ENCODE measurements at places on chromosomes 2 and 18.

DNA sequence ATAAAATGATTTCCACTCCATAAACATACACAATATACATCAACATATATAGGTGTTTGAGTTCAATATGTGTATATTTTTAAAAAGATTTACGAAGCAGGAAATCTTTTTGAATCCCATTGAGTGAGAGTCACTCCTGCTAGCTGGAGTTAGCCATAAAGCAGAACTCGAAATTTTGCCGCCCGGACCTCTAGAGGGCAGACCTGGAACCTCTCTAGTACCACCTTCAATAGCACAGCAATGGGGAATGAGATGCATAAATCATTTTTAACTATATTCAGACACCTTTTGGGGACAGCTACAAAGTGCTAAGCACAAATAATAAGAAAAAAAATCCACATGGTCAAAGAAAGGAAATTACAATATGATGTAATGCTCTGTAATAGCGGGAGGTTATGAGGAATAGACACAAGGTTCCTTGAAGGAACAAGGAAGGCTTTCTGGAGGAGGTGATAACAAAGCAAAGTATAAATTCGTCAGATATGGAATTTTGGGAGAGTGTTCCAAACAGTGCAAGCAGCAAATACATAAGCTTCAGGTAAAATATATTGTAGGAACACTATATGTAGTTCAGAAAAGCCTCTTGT is 533.4 kb downstream of the ERBB4 start:
- no peak for DNase-seq

- DNase-seq: no peak
These were observed 14.8 kb downstream of the WDFY1 start for GRCh38 chr2:223930103-223930976.

- no peak for DNase-seq
These were observed 212.3 kb downstream of the BCL2 start for GRCh38 chr18:63107171-63107845.

GRCh38 chr2:146317959-146318358 is 1526.9 kb upstream of the ACVR2A start:
- peak; percentile 40 for DNase-seq

DNA sequence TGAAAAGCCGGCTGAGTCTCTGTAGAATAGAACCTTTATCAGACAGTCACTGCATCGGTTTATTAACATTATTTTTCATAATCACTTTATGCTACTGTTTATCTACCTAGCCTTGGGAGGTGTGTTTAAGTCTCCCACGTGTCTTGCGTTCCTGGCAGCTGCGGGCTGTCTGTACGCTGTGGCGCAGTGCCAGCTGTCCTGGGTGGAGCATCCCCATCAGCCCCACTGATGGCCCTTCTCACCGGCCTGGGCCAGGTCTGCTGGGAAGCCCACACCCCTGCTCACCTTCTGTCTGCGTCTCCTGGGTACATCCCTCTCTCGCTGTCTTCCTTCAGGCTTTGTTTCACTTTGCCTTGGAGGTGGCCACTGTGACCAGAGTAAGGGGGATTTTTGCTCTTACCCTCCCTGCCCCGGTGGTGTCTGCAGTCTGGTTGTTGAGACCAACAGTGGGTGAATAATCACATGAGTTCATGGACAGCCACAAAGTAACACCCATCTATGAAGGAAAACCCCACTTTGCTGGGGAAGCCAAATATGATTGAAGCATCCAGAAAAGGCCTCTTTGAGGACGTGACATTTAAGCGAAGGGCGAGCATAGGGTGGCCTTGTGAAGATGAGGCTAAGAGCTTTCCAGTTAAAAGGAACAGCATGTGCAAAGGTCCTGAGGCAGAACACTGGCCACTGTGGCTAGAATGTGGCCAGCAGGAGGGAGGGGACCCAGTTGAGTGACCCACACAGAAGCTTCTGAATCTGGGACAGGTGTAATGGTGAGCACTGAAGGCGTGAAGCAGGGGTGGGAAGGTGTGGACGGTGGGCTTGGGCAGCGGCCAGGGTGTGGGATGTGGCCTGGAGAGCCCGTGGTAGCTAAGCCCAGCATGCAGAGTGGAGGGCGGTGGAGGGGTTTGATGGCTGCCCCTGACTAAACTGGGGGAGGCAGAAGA is 41.7 kb downstream of the RAMP1 start:
- no peak for DNase-seq

GRCh38 chr2:29164091-29164846 is 49.1 kb downstream of the CLIP4 start:
- no peak for DNase-seq

GRCh38 chr2:240170883-240171282 is 30.4 kb upstream of the OTOS start:
- no peak for DNase-seq

DNA sequence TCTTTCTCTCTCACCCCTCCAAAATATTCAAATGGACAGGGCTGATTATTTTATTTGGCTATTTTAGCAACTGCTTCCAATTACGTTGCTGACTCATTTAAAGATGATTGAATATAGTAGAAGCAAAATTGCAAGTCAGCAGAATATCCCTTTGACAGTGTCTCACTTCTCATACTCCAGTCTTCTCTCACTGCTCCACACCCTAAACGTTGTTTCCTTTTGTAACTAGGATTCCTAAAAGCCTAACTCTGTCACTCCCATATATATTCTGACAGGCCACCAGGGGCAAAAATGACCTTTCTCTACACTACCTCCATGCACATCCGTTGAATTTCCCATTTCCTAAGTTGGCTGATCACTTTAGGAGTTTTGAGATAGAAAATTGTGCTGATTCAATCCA is 351.1 kb downstream of the RND3 start:
- DNase-seq: no peak

- DNase-seq: peak; percentile 82
These were observed 5.0 kb upstream of the SERPINB2 start for GRCh38 chr18:63882333-63883141.

- no peak for DNase-seq
These were observed 446.4 kb upstream of the RAB12 start for GRCh38 chr18:8162802-8163201.

DNA sequence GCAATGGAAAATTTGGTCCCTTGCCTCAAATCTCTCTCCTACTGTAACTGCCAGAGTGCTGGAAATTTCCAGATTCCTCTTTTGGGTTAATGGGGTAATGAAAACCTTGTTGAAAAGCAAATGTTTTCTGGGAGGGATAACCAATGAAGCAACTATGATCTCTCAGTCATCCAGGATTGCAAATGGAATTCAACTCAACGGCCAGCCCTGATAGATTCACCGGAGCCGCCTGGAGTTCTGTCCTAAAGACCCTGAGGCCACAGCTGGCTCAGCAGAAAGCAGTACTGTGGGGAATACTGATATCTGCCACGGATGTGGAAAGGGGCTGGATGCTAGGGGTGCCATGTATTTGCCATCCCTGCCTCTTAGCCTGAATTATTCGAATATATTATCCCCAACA is 167.8 kb downstream of the NRP2 start:
- no peak for DNase-seq

GRCh38 chr18:55287149-55287806 is 300.7 kb downstream of the TCF4 start:
- no peak for DNase-seq

DNA sequence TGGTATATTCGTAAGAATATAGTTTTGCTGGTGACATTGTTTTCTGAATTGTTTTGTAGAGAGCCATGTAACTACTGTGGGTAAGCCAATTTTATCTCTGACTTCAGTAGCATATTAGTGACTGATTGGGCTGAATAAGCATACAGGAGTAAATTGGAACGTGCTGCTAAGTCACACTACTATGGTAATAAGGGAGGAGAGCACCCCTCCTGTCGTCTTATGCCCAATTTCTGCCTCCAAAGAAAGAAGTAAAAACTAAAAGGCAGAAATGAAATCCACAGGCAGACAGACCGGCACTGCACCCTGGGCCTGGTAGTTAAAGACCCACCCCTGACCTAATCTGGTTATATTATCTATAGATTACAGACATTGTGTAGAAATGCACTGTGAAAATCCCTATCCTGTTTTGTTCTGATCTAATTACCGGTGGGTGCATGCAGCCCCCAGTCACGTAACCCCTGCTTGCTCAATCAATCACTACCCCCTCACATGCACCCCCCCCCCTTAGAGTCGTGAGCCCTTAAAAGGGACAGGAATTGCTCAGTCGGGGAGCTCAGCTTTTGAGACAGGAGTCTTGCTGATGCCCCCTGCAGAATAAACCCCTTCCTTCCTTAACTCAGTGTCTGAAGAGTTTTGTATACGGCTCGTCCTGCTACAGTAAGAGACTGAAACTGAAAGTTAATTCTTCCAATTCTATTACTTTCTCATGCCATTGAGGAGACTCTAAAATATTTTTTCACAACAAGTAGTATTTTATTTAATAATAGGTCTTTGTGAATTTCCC is 167.0 kb downstream of the ZNF804A start:
- DNase-seq: no peak

DNA sequence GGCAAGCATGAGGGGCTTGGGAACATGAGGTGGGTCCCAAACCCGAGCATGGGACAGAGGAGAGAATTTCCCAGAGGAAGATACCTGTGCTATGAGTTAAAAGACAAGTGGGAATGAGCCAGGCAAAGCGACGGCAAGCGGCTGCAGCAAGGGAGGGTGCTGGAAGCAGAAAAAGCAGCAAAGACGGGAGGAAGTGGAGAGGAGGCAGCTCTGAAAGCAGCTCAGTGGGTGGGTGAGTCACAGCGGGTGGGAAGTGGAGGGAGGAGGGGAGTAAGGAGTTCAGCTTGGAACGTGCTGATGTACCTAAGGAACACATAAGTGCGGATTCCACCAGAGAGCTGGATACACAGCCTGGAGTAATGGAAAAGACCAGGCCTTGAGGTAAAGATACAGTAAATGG is 41.4 kb downstream of the THUMPD2 start:
- DNase-seq: peak; percentile 54

DNA sequence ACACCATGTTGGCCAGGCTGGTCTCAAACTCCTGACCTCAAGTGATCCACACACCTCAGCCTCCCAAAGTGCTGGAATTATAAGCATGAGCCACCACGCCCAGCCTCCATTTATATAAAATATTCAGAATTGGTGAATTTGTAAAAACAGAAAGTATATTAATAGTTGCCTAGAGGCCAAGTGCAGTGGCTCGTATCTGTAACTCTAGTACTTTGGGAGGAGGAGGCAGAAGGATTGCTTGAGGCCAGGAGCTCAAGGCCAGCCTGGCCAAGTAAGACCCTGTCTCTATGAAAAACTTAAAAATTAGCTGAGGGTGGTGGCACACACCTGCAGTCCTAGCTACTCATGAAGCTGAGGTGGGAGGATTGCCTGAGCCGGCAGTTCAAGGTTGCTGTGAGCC is 89.6 kb downstream of the SLC25A12 start:
- DNase-seq: no peak

- no peak for DNase-seq
These were observed 617.4 kb downstream of the BCL11A start for GRCh38 chr2:59936048-59936447.

DNA sequence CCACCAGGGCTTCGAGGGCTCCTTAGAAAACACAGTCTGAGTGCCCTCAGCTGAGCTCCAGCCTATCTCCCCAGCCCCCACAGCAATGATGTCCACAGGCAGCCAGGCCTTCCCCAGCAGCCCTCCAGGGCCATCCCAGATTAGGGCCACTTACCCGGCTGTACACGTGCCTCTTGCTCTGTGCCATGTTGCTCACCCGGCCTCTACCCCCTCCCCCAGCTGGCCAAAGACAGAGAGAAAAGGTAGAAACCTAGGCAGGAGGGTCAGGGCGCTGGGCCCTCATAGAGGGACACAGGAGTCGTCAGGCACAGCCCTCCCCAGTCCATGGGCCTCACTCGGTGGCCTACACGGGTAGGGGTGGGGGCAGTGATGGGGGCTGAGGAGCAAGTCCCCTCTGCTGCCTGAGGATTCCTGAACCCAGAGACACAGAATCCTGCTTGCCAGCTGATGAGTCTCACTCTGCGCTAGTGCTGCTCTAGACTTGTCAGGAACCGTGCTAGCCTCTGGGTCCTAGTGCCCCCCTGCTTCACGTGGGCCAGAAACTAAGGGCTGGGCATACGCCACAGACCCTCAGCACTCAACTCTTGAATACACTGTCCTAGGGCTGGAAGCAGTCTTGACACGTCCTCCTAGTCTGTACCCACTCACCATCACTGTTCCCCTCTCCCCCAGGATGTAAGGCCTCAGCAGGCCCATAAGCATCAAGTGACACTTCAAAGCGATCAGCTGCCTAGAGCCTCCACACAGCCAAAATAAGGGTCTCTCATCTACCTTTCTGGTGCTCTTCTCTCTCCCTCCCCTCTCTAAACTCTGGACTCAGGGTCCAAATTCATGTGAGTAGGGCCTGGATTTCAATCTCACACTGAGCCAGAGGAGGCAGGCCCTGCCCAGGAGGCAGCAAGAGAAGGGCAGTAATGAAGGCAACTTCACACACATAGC is at the start of gene DCTN1:
Gene DCTN1 (minus strand): TSS at position 461 of the 939 bp plus-strand sequence. CDS start 274 bp downstream, at position 187.
- no peak for DNase-seq

Measured in fibroblast of skin of left biceps (primary cell).